Stimulated activated CD4-positive, alpha-beta T cell treated with anti-CD3 and anti-CD28 coated beads, Interleukin-4, amount 100 ng/mL, for 4 hours (primary cell): ENCODE measurements at places on chromosomes 4 and X.

DNA sequence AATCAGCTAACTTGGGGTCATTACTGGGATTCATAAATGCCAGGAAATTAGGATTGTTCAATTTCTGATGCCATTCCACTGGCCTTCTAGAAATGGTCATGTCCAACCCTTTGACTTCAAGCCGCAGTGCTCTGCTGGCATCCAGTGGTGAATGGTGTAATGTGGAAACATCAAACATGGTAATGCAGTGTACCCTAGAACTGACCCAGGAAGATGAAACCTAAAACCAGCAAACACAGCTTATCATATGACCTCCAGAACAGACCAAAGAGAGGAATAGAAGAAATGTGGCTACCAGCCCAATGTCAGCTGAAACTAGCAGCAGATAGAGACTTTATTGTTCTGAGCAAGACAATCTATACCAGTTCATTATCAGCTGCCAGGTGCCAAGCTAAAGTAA, 13.8 kb downstream of the CXCL13 start:
- DNase-seq: no peak

DNA sequence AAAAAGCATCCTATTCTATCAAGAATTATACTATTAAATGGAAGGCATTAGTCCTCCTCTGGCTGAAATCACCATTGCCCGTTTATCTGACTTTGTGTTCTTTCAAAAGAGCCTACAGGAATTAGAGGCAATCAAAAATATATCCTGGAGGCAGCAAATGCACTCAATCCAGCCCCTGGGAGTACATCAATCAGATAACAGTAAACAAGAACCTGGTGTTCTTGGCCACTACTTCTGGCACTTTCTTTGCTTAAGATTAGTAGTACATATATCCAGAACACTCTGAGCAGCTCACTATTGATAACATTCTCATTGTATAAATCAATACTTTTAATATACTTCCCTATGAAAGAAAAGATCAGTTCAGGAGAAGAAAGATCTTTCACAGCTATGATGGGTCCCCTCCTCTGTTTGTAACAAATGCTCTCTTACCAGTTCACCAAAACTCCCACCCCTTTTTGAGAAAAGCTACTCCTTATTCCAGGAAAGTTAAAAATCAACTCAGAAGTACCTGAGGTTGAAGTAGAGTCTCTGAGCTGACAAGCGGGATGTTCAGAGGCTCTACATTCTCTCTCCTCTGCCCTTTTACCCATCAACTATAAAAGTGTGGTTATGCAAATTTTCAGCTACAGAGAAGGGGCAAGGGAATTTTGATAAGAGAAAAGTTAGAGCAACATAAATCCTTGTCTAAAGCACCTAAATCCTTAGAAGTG, 176.0 kb downstream of the COX18 start:
- DNase-seq: no peak

- no peak for DNase-seq
Measured at GRCh38 chrX:69995362-69996112, 54.2 kb downstream of the AWAT2 start.

GRCh38 chrX:153569475-153569874, 29.5 kb downstream of the CCNQ start:
- DNase-seq: no peak

DNA sequence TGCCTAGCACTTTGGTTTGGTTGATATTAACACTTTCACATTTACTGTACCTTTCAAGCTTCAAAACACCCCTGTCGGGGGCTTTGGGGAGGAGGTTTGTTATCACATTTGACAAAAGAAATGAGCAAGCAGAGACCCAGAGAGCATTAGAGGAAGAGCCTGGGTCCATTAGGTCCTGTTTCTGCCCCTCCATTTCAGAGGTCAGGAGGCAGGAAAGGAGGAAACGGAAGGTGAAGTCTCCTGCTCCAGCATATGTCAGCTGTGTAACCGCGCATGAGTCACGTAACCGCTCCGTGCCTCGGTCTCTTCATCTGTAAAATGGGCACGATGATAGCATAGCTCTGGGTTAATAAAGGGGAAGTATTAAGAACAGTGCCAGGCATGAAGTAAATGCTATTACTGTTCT, 201.9 kb upstream of the BCOR start:
- no peak for DNase-seq
